ENCODE measurements at places on chromosomes 5 and 9. TPM values are rescaled to one million over a fixed set of nuclear protein-coding genes. Genes with fewer than 3 reads are reported as not detected.

Gene NAIP
- total RNA-seq, result 12.7 TPM

Gene DRD1
- 0.17 TPM for total RNA-seq

Gene TPM2
- total RNA-seq, result 277 TPM

Gene CYSRT1
- total RNA-seq, result 0.47 TPM

Gene PTGES
- total RNA-seq, result 2.5 TPM

Gene ADAMTS19
- total RNA-seq, result 0.49 TPM

Gene AHRR
- total RNA-seq, result 3.3 TPM

Gene IFNK
- not detected for total RNA-seq

Gene COL15A1
- total RNA-seq, result 9.5 TPM

Gene ANKRD31
- total RNA-seq, result 0.11 TPM

All from left colon (tissue), 2 donors.